Neural crest cell (in vitro differentiated cells): ENCODE measurements at places on chromosomes 5 and 9. TPM values are rescaled to one million over a fixed set of nuclear protein-coding genes. Genes with fewer than 3 reads are reported as not detected.

DNA sequence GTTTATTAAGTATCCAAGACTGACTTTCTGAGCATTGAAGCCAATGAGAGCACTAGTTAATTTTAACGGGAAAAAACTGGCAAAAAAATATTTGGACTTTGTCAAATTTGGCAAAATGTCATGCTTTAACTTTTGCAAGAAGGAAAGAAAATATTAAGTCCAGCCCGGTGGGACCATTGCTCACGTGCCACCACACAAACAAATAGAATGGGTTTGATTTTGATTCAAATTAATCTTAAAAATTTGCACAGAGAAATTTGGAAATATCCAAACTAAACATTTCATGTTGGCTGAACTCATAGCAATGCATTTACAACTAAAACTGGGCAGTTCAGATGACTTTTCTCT, 302.2 kb downstream of the EBF1 start:
- no peak for DNase-seq

GRCh38 chr9:10366171-10366779, 246.5 kb downstream of the PTPRD start:
- DNase-seq, result peak; percentile 12

DNA sequence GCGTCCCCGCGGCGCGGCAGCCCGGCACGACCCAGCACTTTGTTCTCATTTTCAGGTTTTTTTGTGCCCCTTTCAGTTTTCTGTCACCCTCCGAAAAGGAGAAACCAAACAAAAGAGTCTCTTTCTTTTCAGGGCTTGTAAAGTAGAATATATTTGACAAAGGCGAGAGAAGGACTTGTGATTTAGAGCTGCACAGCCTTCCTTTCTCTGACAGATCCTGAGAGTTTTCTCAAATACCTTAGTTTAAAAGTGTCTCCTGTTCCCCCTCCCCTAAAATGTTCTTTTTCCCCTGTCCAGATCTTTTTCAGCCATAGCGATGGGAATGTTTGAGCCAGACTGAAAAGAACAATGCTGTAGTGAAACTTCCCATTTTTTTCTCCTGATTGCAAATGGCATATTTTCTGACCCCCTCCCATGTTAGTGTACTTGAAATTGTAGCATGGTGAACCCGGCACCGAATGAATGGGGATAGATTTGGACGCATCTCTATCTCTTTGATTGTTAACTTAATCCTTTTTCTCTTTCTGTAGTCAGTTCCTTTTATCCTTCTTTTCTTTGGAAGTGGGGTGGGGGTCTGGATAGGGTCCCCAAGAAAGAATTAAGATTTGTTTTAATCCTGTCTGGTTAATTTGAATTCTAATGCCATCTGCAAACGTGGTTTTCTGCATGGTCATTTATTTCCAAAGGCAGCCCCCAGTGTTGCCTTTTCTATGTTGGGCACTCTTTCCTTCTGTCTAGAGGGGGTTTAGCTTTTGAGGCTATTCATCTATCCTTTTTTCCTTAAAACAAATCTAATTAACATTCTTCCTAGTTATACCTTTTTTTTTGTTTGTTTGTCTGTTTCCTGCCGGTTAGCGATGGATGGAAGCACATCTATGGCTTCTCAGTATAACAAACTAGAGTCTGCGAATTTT, 2.2 kb downstream of the ZSWIM6 start:
- DNase-seq, result no peak

- DNase-seq, result no peak
Observed at GRCh38 chr5:36751886-36752285, 124.7 kb upstream of the NIPBL start.

ZNF483 gene
- 26.0 and 28.7 TPM in 2 replicates for total RNA-seq

DNA sequence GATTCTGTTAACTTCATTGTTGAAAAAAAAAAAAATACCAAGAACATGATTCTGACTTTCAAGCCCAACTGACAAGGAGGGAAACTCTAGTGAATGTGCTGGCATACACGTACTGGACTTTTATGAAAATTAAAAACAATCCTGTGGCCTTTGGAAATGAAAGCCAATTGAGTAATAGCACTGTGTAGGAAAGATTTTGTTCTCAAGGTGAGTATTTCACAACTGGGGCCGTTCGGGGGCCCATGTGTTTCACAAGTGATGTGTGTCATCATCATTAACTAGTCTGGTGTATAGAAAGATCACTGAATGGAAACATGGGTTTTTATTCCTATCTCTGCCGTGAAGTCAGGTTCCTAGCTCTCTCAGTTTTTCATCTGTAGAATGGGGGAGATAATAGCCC, 605.0 kb upstream of the CLINT1 start:
- DNase-seq, result no peak

DNA sequence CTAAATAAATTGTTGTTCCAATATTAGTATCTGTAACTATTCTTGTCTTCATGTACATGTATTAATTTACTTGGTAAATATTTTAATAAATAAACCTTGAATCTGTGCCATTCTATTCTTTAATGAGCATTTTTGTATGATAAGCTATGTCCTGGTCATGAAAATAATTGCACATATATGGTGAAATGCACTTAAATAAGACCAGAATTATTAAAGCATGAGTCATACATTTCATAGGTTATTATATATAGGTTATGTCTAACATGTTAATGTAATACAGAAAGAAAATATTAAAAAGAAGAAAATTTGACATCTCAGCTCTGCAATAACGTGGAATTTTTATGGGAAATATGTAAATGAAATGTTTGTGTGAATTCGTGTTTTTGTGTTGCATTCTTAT, 1168.1 kb downstream of the TAF11L14 start:
- DNase-seq, result no peak

CARD19 gene
- 22.1 and 25.6 TPM in 2 replicates for total RNA-seq

PLPPR1 gene
- 3.2 and 4.7 TPM in 2 replicates for total RNA-seq

DNA sequence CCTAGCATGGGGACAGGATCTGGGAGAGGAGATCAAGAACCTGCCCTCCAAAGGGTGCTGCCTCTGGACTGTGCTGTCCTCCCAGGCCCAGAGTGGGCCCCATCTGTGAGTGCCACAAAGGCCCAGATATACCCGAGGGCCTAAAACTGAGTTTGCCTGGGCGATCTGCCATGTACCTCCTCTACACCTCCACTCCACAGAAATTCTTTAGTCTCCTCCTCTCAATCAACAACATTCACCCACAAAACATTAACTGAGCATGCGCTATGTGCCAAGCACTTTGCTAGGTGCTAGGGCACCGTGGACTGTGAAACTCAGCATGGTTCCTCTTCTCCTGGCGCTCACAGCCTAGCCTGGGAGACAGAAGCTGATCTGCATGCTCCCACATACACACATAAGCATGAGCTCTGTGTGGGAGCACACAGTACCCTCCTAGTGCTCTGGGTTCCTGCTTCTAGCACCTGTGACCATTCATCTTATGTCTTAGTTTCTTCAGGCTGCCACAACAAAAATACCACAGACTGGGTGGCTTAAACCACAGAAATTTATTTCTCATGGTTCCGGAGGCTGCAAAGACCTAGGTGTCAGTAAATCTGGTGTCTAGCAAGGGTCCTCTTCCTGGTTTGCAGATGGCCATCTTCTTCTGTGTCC, 82.0 kb upstream of the FSTL4 start:
- no peak for DNase-seq

DNA sequence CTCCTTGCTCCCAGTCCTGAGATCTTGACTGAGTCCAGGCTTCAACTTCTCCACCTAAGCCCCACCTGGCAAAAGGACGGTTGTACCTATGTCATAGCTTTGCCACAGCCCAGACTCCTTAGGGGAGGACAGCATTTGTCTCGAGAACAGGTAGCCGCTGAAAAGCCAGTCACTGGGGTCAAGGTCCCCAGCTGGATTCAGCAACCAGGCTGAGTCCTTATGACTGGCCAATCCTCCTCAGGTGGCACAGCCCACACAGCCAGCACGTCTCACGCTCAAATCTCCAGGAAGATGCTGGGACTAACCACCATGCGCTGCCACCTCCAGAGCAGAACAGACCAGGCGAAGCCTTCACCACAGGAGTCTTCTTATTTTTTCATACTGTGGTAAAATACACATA, 27.9 kb upstream of the SMU1 start:
- DNase-seq, result no peak

FOXD4L5 gene
- 0.34 and 0.37 TPM in 2 replicates for total RNA-seq

GRCh38 chr5:61327760-61328753, 4.0 kb upstream of the ZSWIM6 start:
- no peak for DNase-seq

DNA sequence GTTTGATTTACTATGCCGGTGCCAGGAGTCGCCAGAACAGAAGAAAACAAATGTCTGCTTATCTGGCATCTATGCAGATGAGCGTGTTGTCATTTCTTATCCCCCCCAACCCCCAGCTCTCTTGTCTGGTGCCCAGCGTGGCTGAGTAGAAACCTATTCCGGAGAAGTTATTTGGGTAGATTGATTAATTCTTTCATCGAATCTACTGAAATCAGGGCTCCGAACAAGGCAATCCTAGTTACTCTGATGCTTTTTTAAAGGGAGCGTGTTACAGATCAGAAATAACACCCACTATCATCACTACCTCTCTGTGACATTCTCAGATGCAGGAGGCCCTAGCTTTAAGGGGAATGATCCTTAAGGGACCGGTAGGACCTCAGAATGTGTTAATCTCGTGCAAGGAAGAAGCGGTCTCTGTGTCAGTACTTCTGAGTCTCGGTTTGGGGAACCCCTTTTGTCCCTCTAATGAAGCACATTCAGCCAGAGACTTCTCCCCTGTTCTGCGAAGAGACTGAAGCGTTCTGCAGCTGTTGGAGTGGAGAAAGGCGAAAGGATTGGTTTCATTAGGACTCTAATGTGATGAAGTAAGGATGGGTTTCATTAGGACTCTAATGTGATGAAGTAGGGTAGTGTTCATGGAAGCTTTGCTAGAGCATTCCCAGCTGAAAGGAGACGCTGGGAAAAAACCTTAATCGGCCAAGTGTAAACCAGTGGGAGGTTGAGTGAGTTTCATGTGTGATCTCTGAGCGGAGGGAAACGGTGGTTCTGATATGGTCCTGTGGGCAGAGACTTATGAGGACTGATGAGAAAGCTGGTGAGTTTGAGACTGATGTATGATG, 1.5 kb downstream of the PIP5K1B start:
- DNase-seq, result no peak

GRCh38 chr5:131224387-131225201, 39.3 kb upstream of the CDC42SE2 start:
- no peak for DNase-seq

DNA sequence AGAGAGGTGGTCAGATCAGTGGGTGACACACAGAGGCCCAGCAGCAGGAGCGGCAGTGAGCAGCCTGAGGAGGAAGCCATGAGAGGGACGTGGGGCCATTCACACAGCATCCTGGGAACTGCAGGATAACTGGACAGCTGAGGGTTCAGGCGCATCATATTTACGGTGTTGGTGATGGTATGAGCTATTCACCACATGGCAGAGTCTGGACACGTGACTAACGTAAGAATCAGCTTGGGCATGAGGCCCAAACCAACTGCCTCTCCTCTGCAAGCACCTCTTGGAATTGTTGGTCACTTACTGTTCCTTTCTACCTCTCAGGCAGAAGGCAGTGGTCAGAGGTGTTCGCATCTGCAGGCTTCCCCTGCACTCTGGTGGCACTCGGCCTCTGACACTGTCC, 141.1 kb downstream of the ENTREP1 start:
- no peak for DNase-seq

- DNase-seq, result no peak
Observed at GRCh38 chr5:138663561-138663960, 88.4 kb upstream of the HSPA9 start.

GRCh38 chr5:176737746-176738636, 72.4 kb upstream of the UNC5A start:
- no peak for DNase-seq

DNA sequence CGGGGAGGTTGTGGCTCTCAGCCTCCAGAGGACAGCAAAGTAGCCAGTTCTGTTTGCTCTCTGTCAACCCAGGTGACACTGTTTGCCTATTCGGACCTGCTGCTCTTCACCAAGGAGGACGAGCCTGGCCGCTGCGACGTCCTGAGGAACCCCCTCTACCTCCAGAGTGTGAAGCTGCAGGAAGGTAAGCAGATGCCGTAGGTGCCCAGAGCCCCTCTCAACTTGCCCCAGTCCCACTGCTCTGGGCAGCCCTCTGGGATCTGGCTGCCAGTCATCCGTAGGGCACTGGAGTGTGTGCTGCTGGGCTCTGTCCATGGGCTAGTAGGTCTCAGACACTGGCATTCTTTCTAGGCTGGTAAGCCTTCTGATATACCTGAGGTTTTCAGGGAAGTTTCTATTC, 59.3 kb downstream of the RGS3 start:
- DNase-seq, result no peak

- no peak for DNase-seq
Observed at GRCh38 chr9:98409719-98410118, 154.3 kb upstream of the TBC1D2 start.

DNA sequence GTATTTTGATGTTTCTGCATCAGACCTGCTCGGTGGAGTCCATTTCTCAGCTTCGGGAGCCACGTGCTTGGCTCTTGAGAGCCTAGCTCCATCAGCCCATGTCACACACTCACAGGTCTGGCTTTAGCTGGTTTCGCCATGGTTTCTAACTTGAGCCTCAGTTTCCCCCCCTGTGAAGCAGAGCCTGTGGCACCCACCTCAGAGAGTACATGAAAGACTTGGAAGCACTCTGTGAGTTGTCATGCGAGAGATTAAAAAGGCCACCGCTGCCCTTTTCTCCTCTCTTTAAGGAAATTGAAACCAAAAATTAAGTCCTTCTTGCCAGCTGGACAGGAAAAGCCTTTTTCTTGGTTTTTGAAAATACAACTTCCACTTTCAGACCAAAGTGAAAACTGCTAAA, 8.8 kb downstream of the TENT4A start:
- no peak for DNase-seq

TAF11L2 gene
- total RNA-seq, result not detected in 2 replicates
